Cerebellar cortex (tissue), 1 donor: ENCODE measurements at places on chromosomes 7 and 10.
A peak's percentile ranks its signal among the peaks of the same experiment; 100 is the strongest.

DNA sequence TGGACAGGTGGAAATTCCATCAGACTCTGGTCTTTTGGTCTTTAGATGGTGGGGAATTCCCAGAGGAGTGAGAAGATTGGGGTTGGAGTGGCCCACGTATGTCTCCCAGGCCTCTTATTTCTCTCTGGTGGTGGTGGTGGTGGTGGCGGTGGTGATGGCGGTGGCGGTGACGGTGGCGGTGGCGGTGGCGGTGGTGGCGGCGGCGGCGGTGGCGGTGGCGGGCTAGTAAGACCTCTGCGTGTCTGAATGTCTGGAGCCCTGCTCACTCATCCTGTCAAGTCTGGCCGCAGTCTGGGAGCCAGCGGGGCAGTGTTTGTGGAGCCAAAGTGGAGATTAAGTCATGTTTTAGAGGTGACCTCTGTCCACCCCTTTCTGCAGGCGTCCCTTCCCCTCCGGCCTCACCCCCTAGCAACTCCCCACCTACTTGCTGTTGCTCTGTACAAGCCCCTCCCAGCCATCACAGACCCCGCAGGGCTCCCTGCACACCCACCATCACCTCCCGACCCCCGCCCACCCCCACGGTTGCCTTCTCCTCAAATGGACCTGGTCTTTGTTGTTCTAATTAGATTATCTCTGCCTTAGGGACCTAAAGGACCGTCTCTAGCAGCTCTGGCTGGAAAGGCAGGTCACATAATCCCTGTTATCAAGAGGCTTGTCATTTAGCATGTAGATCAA, 165.0 kb upstream of the TBX20 start:
- DNase-seq: no peak

DNA sequence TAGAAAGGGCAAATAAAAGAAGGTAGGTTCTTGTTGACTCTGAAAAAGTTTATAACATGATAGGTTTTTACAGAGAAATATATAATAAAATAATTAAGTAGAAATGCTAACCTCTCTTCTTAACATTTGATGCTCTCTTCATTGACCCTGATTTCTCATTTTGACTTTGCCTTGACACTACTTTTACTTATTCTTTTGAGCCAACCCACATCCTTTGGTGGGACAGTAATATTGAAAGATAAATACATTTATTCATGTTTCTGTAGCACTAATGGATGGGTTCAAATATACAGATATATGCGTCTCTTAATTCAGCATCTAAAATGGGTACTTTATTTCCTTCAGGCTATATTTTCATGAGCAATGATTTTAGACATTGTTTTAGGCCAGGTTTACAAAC, 34.4 kb downstream of the DDC start:
- no peak for DNase-seq

GRCh38 chr10:132065491-132066105, at the start of gene JAKMIP3:
Gene JAKMIP3 (plus strand): TSS chr10:132065946. CDS start chr10:132104809, 38,863 bp downstream.
- peak; percentile 88 for DNase-seq

DNA sequence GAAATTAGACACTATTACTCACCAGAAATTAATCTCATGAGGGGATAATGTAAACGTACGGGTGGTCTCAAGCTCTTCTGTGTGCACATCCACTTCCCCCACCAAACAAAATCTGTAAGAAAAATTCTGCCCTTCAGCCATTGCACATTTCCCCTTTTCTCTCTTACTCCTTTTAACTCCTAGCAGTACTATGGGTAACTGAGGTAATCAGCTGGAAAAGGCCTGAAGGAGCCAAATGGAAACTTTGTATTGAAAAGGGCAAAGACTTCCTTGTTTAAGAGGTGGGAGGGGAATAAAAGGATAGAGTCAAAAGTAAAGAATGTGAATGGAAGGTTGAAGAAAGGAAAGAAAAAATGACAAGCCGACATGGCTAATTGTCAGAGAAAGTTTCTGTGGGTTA, 273.8 kb downstream of the RNLS start:
- DNase-seq: no peak

DNA sequence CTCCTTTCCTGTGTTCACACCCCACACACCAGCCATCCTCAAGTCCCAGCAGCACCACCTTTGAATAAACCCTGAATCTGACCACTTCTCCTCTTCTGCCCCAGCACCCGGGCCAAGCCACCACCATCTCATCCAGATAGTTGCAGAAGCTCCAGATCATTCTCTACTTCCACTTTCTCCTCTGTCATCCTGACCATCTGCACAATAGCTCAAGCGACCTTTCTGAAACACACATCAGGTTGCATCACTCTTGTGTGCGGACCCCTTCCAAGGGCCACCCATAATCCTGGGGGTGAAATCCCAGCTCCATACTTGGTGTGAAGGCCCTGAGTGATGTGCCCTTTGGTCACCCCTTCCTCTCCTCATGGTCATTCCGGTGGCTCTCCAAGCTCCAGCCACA, 187.4 kb upstream of the GALNT17 start:
- no peak for DNase-seq

- peak; percentile 90 for DNase-seq
Observed at GRCh38 chr10:77872151-77872946, 54.2 kb downstream of the DLG5 start.
